Ascending aorta (tissue), 2 donors: ENCODE measurements at places on chromosomes 1 and 21.
A peak's percentile ranks its signal among the peaks of the same experiment; 100 is the strongest.

GRCh38 chr1:39564941-39565340 lies 11.6 kb downstream of the PABPC4 start:
- H3K36me3 ChIP-seq = peaks cover 96% of the 10 kb centered on the region
- no peak for DNase-seq
- H3K27ac ChIP-seq = no peak overlapping the region
- H3K4me3 ChIP-seq = no peak overlapping the region
- no peaks in the 10 kb centered on the region for H3K4me1 ChIP-seq
- H3K27me3 ChIP-seq = no peaks in the 10 kb centered on the region

DNA sequence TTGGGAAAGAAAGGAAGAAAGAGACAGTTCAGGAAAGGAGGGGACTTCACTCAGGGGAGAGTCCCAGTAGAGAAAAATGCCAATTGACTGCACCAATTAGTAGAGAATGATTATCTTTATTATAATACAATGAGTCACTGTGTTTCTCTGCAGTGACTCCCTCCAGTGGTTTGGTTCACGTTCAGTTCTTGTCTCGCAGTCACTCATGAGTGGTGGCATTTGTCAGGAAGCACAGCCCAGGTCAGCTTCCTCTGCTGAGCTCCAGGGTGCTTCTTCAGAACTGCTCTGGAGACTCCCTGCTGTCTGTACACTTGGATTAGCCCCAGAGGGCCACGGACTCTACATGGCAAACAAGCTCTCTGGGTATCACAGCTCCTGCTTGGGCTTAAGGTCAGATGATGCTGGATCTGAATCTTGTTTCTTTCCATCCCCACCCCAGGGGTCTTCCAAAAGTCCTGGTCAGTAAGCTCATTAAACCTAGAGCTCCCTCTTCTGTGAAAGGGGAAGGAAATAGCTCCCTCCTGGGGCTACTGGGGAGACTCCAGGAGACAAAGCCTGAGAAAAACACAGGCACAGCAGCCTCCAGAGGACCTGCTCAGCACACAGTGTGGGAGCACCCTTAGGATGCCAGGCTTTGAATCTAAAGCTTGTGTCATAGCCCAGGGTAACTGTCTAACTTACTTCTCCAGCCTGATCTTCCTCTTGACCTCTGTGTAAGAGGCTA lies 619.0 kb downstream of the AJAP1 start:
- DNase-seq = peak; percentile 21
- H3K27ac ChIP-seq = no peak overlapping the region
- H3K4me3 ChIP-seq = no peak overlapping the region
- H3K4me1 ChIP-seq = no peaks in the 10 kb centered on the region
- no peaks in the 10 kb centered on the region for H3K27me3 ChIP-seq
- no peaks in the 10 kb centered on the region for H3K36me3 ChIP-seq

GRCh38 chr1:236774926-236775325 lies 20.2 kb upstream of the MTR start:
- no peak overlapping the region for H3K27ac ChIP-seq
- no peak overlapping the region for H3K4me3 ChIP-seq
- no peak for DNase-seq
- H3K36me3 ChIP-seq = no peaks in the 10 kb centered on the region

DNA sequence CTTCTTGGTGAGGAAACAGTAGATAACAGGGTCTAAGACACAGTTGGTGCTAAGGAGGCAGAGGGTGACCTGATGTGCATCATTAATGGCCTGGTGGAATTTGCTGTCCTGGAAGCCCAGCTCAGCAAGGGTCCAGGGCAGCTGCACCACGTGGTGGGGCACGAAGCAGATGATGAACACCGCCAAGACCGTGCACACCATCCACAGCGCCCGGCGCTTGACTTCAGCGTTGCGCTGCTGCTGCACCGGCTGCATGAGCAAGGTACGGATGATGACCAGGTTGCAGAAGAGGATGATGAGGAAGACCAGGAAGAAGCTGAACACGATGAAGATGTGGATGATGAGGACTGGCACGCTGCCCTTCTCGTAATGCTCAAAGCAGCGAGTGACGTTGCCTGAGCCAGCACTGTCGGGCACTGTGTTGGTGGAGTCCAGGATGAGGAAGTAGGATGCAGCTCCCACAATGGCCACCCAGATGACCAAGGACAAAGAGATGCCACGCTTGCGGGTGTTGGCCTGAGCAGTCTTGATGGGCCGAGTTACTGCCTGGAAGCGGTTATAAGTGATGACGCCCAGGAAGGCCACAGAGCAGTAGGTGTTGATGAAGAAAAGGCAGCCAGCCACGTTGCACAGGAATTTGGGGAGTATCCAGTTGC lies 26.2 kb downstream of the PTAFR start:
- H3K27me3 ChIP-seq = no peaks in the 10 kb centered on the region
- no peaks in the 10 kb centered on the region for H3K36me3 ChIP-seq
- H3K27ac ChIP-seq = no peak overlapping the region
- no peak for DNase-seq

DNA sequence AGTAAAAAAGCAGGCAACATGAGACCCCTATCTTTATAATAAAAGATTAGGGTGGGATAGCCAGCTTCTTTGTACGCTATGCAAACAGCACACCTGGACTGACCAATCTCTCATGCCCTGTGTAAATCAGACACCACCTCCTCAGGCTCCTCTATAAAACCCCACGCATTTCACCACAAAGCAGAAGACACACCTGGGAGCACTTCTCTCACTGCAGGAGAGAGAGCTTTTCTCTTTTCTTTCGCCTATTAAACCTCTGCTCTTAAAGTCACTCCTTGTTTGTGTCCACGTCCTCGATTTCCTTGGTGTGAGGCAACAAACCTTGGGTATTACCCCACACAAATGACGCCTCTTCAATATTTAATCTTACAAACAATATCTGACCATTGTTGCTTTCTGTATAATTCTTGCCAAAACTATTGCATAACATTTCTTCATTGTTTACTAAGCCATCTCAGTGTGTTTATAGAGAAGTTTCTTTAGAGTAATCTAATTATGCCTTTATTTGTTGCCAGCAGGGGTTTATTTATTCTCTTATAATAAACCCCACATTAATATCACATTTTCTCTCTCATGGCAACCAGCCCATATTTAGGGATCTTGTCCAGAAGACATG lies 31.6 kb upstream of the NUF2 start:
- no peak overlapping the region for H3K27ac ChIP-seq
- H3K4me1 ChIP-seq = no peaks in the 10 kb centered on the region
- DNase-seq = no peak
- H3K4me3 ChIP-seq = no peak overlapping the region
- H3K27me3 ChIP-seq = no peaks in the 10 kb centered on the region
